ENCODE measurements at places on chromosomes 7 and 10. TPM values are rescaled to one million over a fixed set of nuclear protein-coding genes. Genes with fewer than 3 reads are reported as not detected.
A peak's percentile ranks its signal among the peaks of the same experiment; 100 is the strongest.

DNA sequence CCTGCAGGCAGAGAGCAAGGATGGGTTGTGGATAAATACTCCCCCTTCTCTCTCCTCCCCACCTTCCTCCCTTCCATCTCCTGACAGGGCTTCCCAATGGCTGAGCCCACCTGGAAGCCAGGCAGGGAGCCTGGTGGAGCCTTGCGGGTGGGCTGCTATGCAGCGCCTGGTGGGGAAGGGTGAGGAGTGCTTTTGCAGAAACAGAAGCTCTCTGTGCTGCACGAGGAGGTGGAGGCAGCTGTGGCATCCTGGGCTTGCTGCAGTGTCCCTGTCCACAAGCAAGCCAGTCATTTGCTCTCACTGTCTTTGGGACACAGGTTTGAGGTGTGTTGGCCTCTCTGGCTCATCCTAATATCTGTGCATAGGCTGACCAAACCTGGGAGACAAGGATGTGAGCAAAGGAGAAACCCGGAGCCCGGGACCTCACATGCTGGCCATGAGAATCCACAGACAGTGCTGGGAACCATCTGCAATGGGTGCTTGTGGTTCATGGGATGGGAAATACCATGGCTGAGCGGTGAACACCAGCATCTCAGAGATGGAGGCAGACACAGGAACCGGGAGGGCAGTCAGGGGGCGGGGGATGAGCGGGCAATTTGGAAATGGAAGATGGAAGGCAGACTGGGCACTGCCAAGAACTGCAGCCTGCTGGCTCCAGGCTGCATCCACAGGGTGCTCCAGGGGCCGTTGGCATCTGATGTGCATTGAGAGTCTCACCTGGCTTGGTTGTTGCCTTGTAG, 364.2 kb downstream of the GLRX3 start:
- no peak for ATAC-seq

DNA sequence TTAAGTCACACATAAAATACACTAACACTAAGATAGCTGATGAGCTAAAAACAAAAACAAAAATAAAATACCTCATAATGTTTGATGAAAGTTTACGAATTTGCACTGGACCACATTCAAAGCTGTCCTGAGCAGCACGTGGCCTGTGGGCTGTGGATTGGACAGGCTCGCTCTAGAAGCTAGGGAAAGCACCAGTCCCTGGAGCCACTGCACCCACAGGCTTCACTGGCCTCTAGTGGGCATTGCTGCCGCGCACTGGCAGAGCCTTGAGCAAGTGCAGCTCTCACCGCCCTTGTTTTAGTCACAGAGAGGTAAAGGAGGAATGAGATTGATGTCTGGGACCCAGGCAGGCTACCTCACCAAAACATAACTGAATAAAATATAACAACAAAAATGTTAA, 67.6 kb downstream of the PAX2 start:
- no peak for ATAC-seq

DNA sequence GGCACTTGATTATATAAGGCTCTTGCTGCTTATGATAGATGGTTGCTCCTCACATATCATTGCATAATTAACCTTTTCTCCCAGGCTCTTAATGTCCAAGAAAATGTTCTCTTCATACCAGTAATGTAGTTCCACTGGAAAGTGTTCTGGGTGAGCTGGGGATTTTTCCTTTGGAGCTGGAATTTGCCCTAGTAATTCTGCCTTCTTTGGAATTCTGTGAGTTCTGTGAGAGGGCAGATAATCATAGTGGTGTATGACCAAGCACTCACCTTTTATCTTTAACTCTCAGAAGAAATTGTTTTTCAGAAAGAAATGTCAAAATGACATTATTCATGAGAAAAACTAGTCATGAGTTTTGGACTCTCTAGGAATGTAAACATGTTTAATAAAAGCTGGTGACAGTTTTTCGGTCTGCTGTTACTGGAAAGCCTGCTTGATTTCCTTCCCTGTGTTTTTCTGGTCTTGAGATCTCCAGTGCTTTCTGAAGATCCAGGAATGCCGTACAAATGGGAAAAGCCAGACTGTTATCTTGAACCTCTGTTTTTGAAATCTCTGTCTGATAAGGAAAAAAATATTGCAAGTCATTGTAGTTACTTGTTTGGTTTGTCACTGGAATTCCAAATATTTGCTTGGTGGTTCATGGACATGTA, 148.3 kb upstream of the PRPS1L1 start:
- ATAC-seq = no peak

DNA sequence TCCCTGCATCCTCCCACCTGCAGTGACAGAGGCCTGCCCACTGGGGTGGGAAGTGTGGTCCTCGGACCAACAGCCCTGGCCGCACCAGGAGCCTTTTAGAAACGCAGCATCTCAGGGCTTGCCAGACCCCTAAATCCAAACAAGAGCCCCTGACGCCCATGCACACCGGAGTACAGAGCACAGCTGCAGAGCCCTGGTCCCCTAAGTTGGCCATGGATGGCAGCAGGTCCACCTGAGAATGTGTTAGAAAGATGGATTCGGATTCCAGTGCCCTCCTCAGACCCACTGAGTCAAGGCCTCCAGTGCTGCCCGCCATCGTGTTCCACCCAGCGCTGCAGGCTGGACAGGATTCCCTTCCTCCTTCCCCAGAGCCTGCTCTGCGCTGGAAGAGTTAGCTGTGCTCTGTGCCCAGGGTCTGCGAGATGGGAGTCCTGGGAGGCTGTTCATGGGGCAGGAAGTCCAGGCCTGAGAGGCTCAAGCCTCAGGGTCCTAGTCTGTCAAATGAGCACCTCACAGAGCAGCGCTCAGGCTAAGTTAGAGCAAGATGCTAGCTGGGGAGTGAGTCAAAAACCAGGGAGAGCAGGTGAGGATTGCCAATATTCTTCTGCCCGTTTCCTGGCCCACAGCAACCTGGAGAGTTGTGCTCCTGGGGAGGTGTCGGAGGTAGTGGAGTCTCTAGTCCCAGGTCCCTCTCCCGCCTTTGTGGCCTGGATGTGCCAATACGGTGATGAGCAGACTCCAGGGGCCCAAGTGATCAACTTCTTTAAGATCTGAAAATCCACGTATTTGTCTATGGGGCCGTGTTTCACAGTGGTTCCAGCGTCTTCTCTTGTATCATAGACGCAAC, 95.9 kb upstream of the GPR26 start:
- no peak for ATAC-seq

DNA sequence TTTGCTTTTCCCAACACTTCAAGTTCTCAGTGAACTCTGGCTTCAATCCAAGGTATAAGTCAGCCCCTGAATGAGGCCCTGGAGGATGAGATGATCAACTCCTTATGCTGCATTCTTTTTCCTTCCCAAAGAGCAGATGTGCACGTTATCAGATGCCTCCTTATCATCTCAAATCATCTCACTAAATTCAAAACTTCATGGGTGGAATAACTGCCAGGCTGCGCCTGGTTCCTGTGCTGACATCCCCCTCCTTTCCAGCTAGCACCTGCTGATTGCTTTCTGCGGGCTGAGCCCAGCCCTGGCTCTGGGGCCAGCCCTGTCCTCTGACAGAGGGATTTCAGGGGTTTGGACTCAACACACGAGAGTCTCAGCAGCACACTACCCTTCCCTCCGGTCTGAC, 44.9 kb downstream of the TLL2 start:
- ATAC-seq = no peak

GRCh38 chr7:105480931-105481330, 41.1 kb downstream of the PUS7 start:
- ATAC-seq = no peak

- ATAC-seq = peak; percentile 25
These were observed 530 bp upstream of the ANXA7 start for GRCh38 chr10:73414230-73414945.

DNA sequence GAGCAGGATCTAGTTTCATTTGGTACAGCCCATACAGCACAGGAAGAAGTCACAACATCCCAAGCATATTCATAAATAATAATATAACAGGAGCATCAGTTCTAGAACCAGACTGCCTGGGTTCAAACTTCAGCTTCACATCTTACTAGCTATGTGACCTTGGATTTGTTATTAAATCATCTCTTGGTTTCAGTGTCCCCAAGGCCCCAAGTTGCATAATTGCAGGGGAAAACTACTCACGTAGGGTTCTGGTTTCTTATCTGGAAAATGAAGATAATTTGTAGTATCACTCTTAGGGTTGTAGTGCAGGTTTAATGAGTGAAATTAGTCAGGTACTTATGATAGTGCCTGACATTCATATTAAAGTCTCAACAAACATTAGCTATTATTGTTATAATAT, 5.5 kb upstream of the IQUB start:
- ATAC-seq = no peak

DNA sequence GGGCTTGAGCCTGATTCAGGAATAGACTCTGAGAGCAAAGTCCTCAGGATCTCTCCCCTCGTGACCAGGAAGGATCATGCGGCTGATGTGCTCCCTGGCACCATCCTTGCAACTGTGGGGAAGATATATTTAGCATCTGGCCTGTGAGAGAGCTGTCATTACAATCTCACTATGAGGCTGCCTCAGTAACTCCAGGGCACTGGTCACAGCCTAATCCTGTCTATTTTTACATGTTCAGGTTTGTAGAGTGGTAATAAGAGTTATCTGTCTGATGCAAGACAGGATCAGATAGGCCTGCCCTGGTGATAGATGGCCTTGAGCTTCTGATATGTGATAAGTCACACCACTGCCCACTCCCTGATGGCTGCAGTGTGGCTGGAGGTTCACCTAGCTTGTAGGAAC, 50.7 kb downstream of the PPP1R3C start:
- ATAC-seq = no peak

Gene ACTR3C
- 9.4 TPM for total RNA-seq

- ATAC-seq = peak; percentile 41
These were observed 291.0 kb downstream of the TNS3 start for GRCh38 chr7:47290867-47291266.

Gene AVPI1
- 1.9 TPM for total RNA-seq

DNA sequence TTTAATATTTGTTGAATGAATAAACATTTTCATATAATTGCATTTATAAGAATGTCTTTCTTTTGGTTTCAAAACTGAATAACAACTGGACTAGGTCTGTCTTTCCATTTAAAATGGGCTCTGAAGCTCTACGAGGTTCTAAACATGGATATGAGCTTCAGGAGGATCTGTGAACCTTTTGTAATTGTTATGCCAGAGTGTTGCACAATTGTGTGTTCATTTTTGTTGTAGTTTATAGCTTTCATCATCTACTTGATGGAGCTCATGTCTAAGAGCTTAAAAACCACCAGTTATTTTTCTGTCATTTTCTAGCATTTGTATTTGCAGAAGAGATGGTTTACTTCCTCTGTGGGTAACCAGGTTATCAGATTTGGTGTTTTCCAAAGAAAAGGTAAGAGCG, 265.7 kb upstream of the NPY start:
- no peak for ATAC-seq

DNA sequence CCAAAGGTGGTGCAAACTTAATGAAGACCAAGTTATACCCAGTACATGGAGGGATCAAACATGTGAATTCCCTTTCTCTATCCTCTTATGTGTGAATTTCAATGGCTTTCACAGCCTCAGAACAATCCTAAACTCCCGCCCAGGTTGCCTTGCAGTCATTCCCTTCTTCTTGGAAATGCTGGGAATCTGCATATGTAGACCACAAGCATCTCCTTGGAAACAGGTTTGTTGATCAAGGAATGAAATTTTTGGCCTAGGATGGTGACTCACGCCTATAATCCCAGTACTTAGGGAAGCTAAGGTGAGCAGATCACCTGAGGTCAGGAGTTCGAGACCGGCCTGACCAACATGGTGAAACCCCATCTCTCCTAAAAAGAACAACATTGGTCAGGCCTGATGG, 77.8 kb upstream of the ABI1 start:
- ATAC-seq = no peak

Gene TMEM196
- not detected for total RNA-seq

GRCh38 chr10:25493122-25493893, 318.5 kb downstream of the GPR158 start:
- no peak for ATAC-seq

DNA sequence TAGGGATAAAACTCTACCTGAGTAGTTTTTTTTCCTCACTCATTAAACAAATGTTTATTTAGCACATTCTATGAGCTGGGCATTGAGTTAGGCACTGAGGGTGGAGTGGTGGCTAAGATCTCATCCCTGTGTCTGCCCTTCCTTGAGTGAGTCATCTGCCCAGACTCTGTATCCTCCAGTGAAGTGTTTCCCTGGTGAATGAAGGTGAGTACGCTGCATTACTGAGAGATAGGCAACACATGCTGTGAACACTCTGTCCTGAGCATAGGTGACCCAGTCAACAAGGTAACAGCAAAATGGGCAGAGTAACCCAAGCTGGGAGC, 5.8 kb downstream of the PITX3 start:
- ATAC-seq = no peak

- no peak for ATAC-seq
These were observed 215.9 kb downstream of the PARD3 start for GRCh38 chr10:34599026-34599795.

DNA sequence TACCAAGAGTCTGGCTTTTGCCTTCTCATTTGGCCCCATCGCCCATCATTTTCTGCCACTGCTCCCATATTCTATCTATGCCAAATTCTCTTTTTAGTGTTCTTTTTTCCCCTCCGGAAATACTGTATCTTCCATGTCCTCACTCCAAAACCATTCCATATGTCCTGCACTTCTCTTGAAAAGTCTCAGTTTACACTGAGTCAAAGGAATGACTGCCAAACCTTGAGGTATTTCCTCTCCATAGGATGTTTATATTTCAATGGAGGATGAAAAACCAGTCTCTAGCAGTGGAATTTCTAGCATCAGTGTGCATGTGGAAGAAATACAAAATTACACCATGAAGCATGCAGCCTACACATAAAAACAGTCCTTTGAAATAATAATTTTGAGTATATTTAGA, 121.4 kb upstream of the PHYHIPL start:
- ATAC-seq = no peak

Gene KLF14
- not detected for total RNA-seq

Gene GSDME
- total RNA-seq = 0.50 TPM

Gene RAB18
- 56.6 TPM for total RNA-seq

Gene PLCE1
- total RNA-seq = 0.09 TPM

- ATAC-seq = no peak
These were observed 31.1 kb upstream of the IMMP2L start for GRCh38 chr7:111593343-111593742.

GRCh38 chr10:93804200-93804599, 46.5 kb downstream of the LGI1 start:
- ATAC-seq = no peak

GRCh38 chr7:88355011-88355410, 48.3 kb upstream of the STEAP4 start:
- no peak for ATAC-seq

GRCh38 chr7:40329601-40330153, 194.9 kb downstream of the SUGCT start:
- ATAC-seq = no peak

DNA sequence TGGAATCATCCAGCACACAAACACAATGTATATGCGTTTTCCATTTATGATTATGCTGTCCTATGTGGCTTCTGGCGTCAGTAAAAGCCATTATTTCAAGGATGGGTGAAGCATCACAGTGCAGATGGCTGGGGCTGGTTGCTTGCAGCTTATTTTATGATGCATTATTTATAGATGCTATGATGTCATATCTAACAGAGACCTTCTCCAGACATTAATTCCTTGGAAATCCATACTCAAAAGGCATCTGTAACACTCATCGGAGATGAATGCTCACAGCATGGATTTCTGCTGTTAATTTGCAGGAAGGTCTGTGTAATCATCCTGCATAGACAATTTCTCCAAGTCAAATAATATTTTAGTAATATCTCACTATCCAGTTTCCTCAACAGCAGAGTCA, 7.2 kb downstream of the RGS10 start:
- no peak for ATAC-seq

- ATAC-seq = no peak
These were observed 55.7 kb upstream of the RELN start for GRCh38 chr7:104045183-104045582.

Gene TECTB
- not detected for total RNA-seq

Gene RELN
- not detected for total RNA-seq

- ATAC-seq = no peak
These were observed 15.9 kb downstream of the FKBP6 start for GRCh38 chr7:73343671-73344380.

Gene C10orf67
- total RNA-seq = 0.30 TPM

Measured in activated T-helper 17 cell treated with anti-CD3 and anti-CD28 coated beads, Interleukin-2, amount 50 U/mL, for 72 hours (primary cell).